GM12864 (cell line): ENCODE measurements at places on chromosomes 3 and 15.

DNA sequence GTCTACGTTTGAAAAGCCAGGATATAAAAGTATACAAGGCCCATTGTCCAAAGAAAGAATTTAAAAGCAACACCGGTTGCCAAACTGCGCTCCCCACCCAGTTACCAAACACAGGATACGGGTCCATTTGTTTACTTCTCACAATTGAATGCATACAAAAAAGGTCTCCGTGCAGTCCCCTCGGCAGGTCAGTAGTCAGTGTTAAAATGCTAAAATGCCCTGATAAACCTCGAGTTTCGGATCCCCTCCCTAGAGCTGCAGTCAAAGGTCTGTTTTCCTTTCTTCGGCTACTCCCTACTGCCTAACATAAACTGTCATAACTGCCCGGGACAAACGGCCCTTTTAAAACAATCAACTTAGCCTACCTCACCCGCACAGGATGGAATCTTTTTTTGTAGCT lies 534.6 kb downstream of the FOXP1 start:
- DNase-seq: no peak

- DNase-seq: no peak
These were observed 36.8 kb downstream of the RBMS3 start for GRCh38 chr3:29317659-29318173.

DNA sequence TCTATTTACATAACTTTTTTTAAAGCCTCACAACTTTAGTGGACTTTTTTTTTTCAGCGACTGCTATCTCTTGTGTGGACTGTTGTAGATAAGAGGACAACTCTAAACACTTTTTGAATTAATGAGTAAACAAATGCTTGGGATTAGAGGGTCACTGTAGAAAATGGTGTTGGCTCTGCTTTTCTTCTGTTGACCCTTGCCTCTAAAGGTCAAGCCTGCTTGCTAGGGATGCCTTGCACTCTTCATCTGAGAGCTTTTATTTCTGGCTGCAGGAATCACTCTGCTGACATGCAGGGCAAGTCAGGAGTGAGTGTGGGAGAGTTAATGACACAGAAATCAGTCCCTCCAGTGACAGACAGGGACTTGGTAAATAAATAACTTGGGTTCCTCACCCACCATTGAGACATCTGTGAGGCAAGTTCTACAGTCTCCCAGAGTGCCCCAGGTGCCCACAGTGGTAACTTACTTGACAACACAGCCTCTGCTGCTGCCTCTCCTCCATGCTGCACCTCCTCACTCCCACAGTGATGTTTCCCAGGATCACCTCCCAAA lies 390.1 kb downstream of the IL20RB start:
- DNase-seq: no peak

DNA sequence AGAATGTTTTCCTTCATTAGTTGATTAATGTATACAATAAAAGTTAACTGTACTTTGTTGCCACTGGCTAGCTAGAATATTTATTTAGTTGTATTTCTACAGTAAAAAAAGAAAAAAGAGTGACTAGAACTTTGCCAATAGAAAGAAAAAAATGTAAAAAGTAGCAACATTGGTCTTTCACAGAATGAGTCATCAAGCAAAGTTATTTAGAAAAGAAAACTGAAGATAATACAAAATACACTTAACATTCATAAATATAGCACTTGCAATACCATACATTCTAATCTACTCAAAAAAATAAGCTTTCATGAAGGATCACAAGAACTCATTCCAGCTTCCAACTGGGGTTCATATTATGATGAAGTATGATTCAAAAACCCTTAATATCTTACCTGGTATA lies 83.4 kb downstream of the AQR start:
- DNase-seq: no peak

GRCh38 chr15:79025201-79025600 lies 65.4 kb downstream of the RASGRF1 start:
- DNase-seq: no peak

DNA sequence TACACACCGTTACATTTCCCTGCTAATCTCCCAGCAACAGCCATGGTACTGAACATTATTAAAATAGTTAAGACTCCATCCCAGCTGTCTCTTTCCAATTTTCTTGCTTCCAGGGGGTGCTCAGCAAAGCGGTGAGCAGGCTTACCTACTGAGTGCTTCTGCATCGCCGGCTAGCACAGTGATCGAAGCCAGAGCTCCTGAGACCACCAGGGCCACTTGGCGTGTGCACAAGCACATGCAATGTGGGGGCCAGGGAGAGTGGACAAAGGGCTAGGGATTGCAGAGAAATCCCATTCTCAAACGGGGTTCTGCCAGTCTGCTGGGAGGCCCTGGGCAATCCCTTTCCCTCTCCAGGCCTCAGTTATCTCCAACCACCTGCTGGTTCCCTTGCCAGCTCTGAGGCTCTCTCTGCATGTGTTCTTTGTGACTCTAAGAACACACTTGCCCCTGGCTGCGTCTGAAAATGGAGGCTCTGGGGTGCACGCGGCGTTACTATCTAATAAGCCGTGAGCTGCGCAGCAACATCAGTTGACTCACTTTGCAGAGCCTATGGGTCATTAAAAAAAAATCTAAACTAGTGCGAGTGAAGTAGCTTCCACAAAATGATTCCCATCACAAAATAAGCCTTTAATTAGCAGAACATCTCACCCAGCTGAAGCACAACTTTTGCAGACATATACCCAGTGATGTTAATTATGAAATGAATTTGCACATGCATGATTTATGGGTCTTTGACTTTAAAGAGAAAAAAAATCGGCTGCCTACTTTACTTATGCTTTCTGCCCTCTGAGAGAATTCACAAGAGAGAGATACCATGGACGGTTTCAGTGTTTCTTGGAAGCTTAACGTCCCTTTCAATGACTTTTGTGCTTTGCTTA lies 271.5 kb downstream of the TLE3 start:
- no peak for DNase-seq

- no peak for DNase-seq
These were observed 481.7 kb downstream of the ZPLD1 start for GRCh38 chr3:102916532-102916931.

DNA sequence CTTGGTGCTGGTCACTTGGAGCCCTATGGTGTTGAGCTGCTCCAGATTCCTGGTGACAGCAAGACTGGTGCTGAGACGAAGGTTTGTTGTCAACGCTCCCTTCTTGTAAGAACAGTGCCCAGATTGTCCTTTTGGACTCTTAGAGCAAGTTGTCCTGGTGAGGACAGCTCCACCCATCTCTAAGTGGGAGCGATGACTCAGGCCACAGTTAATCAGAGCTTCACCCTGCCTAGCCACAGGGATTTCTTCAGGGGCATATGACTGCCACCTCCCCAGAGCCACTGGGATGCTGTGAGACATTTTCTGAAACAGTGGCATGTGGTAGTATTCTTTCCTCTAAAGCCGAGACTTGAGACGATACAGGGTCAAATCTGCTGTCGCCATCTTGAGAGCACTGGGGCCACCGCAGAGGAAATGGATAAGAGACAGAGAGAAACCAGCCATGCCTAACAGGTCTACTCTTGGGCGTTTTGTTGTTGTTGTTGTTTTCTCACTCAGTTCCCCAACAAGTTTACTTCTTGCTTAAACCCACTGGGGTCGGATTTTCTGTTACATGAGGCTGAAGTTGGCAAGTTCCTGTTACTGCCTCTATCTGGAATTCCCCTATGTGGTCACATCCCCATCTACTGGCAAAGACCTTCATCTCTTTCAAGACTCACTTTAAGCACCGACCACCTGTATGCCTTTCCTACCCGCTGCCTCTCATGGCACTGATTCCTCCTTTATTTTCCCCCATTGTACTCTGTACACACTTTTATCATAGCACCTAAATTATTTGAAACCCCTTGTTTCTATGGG lies 16.0 kb upstream of the PCOLCE2 start:
- peak; percentile 15 for DNase-seq

DNA sequence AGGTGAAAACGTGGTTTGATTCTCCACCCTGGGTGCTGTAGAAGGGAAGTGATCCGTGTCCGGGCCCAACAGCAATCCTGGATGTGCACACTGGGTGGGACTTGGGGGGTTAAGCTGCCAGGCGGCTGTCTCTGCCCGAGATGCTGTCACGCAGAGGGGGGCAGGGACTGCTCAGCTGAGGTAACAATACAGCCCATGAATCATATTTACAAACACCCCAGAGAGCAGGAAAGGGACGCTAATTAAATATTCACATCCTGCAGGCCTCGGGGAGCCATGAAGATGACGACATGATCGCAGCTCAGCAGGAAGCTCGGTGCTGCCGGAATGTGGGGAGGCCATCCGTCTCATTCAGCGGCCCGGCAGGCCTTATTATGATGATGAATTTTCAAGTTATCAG lies 17.9 kb upstream of the CRABP1 start:
- no peak for DNase-seq

GRCh38 chr15:90478846-90479481 lies 50.8 kb upstream of the CRTC3 start:
- DNase-seq: no peak

GRCh38 chr3:114878114-114878839 lies 268.8 kb downstream of the ZBTB20 start:
- DNase-seq: no peak

DNA sequence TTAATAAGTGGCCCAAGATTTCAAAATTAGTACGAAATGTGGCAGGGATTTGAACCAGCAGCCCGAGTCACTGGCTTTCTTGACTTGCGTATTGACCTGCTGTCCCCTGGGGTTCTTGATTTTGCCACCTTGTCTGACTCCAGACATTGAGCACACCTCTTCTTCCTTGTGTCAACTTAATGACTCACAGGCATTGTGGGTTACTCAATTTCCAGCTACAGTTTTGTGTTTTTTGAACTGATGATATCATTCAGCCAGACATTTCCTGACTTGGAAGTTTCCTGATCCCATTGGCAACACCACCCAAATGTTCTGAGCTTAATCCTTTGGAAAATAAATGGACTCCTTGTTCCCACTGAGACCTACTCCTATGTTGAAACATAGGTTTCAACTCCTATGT lies 64.2 kb downstream of the MOBP start:
- DNase-seq: no peak

- no peak for DNase-seq
These were observed 49.1 kb downstream of the NR1I2 start for GRCh38 chr3:119831022-119831421.

DNA sequence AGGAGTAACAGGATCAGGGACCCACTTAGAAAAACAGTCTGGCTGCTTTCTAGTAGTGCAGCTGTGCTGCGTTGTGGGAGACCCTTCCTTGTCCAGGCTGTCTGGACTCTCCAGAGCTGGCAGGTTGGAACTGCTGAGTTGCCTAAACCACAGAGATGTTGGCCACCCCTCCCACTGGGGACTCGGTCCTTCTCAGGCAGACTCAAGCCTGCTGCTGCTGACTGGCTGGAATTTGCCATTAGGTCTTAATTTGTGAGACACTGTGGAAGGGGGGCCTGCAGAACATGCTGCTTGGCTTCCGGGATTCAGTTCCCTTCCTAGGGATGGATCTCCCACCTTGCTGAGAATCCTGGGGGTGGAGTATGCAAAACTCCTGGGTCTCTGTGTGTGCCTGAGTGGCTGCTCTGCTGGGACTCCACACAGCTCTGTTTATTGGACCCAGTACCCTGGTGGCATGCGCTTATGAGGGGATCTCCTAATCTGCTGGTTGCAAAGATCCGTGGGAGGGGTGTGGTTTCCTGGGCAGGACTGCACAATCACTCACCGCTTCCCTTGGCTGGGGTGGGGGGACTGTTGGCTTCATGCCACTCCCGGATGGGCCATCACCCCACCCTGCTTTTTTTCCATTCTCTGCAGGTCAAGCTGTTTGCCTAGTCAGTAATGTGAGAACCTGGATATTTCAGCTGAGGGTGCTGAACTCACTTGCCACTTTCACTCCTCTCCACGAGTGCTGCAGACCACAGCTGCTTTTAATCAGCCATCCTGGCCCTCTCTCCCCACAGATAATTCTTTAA lies 150.5 kb downstream of the CFAP20DC start:
- DNase-seq: peak; percentile 50

DNA sequence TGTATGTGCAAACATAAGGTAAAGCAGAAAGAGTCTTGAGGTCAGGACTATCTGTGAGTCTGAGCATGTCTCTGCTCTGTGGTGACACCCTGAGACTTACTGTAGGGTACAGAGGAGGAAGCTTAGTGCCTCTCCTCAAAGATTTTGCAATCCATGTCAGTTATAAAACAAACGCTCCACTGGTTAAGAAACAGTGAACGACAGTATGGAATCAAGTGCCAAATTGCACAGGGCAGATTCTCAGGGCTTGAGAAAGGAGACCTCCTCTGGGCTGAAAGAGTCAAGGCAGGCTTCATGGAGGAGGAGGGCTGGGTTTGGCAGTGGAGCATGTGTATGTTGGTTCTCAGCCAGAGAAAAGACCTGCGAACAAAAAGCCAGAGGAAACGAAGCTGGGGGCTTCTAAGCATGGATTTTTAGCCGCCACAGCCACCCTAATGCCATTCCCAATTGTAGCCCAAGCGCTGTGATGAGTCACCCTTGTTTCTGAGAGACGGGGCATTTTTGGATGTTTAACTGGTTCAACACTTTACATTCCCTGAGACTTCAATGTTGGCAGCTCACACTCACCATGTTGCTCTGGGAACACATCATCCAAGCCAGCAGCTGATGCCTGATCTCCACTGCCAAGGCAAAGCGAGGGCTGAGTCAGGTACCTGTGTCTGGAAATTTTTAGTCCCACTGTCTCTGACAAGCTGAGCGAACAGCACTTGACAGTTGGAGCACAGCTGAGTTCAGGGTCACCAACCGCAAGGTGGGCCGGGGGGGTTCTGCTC lies 3.4 kb upstream of the DGKG start:
- DNase-seq: no peak

- peak; percentile 24 for DNase-seq
These were observed 2.0 kb downstream of the AHSG start for GRCh38 chr3:186614597-186615483.

GRCh38 chr15:29270169-29270955 lies 740 bp upstream of the NSMCE3 start:
- peak; percentile 46 for DNase-seq

- DNase-seq: no peak
These were observed 720.2 kb downstream of the ROBO1 start for GRCh38 chr3:79047581-79047980.

DNA sequence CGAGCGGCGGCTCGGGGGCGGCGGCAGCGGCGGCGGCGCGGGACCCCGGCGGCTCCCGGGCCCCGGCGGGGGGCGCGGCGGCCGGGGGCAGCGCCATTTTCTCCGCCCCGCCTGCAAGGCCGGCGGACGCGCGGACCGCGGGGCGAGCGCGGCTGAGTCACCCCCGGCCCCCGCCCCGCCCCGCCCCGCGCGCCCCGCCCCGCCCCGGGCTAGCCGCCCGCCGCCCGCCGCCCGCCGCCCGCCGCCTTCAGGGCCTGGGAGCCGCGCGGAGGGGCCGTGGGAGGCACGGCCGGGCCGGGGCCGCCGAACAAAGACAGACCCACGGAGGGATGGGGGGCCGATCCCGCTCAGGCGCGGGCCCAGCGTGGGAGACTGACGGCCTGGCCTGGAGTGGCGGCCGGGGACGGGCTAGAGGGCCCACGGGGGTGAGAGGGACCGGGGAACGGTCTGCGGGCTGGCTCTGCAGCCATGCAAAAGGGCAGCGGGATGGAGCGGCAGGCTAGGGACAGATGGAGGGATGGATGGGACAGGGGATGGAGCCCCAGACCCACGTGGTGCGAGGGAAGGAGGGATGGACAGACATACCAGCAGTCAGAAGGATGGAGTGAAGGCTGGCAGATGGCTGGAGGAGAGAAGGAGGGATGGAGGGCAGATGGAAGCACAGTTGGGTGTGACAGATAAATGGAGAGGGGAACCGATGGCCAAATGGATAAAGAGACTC lies at the start of gene EIF4E3:
Gene EIF4E3, minus strand, starts transcription at position 132 of the 721 bp plus-strand sequence. Its CDS starts 35 bp downstream, at position 97.
- no peak for DNase-seq

GRCh38 chr3:24048843-24049242 lies 103.8 kb downstream of the NR1D2 start:
- DNase-seq: no peak
